ENCODE measurements at places on chromosomes 11 and 22. TPM values are rescaled to one million over a fixed set of nuclear protein-coding genes. Genes with fewer than 3 reads are reported as not detected.

DNA sequence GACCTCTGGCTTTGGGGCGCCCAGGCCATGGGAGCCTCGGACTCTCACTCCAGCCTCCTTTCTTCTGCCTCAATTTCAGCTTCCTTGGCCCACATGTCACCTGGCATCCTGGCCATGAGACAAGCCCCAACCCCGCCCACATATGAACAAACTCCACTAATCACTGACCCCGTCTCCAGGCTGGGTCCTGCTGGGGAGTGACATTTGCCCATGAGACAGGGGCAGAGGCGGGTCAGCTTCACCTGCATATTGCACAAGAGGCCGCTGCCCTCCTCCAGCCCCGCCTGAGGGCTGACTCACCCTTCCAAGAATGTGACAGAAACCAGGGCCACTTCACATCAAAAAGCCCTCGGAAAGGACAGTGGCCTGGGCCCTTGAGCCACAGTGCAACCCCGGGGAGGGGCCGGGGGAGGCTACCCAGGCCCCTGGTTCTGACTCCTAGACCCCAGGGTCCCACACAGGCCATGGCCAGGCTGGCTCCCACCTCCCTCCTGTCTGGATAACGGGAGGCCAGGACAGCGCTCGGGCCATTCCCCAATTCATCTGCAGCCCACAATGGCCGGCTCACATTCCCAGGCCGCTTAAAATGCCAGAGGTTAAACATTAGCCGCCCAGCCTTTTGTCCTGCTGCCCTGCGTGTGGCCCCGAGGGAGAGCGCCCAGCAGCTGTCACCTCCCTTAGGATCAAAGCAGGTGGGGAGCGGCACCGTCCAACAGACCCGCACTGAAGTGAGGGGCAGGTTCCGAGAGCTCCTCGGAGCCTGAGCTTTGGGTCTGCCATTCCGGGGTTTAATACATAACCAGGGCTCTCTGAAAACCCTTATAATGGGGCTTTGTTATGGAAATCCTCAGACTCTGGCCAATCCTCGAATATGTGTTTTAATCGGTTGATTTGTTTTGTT, 42.3 kb downstream of the TRMU start:
- DNase-seq: peak; percentile 96

The CHID1 gene
- 62.9 TPM for total RNA-seq

GRCh38 chr22:40631925-40632324, 4.6 kb downstream of the MRTFA start:
- peak; percentile 50 for DNase-seq

DNA sequence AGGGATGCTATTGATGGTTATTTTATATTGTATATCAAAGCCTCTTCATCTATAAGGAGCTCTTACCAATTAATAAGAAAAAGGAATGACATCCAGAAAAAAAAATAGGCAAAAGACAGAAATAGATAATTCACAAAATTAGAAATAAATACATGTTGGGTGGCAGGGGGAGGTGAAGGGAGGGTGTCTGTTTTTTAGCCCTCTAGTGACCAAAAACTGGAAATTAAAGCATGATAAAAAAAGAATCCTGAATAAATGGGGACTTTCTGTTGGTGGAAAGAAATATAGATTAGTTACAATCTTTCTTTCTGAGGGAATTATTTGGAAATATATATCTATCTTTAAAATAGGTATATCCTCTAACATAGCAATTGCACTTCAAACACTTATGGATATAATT, 42.0 kb upstream of the TTC36 start:
- DNase-seq: no peak

DNA sequence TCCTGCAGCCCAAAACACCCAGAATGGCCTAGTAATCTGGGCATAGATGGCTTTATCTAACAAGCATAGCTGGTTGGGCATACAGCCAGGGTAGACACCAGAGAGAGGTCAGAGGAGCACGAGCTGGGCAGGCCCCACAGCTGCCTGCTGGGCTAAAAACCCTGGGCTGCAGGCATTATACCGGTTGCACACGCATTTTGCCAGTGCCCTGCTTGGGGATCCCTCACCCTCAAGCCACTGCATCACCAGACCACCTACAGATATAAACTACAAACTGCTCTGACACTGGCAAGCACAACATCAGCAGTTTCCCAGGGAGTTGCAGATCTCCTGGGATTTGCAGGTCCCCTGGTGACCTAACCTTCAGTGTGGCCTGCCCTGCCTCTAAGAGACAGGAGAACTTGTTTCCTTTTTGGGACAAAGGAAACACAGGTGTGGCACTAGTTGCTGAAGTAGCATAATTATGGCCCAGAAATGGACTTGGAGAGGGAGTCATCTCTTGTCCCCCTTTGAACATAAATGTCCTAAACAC, 79.1 kb upstream of the SC5D start:
- DNase-seq: no peak

GRCh38 chr11:45918331-45918941, 759 bp upstream of the PEX16 start:
- peak; percentile 79 for DNase-seq

DNA sequence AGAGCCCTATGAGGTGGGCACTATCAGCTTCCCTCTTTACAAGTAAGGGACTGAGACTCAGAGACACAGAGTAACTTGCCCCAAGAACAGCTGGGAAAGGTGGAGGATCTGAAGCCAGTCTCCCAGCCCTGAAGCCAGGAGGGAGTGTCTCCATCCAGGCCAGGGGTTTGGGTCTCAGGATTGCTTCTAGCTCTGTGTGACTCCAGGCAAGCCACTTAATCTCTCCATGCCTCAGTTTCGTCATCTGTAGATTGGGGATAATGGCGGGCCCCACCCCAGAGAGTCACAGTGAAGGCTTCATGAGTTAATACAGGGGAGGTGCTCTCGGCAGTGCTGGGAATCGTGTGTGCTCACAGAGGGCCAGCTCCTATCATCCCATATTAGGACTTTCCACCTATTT, 10.5 kb downstream of the MAP4K2 start:
- DNase-seq: no peak

The SPTBN2 gene
- total RNA-seq: 14.5 TPM

The GLYATL1 gene
- total RNA-seq: 9.1 TPM

DNA sequence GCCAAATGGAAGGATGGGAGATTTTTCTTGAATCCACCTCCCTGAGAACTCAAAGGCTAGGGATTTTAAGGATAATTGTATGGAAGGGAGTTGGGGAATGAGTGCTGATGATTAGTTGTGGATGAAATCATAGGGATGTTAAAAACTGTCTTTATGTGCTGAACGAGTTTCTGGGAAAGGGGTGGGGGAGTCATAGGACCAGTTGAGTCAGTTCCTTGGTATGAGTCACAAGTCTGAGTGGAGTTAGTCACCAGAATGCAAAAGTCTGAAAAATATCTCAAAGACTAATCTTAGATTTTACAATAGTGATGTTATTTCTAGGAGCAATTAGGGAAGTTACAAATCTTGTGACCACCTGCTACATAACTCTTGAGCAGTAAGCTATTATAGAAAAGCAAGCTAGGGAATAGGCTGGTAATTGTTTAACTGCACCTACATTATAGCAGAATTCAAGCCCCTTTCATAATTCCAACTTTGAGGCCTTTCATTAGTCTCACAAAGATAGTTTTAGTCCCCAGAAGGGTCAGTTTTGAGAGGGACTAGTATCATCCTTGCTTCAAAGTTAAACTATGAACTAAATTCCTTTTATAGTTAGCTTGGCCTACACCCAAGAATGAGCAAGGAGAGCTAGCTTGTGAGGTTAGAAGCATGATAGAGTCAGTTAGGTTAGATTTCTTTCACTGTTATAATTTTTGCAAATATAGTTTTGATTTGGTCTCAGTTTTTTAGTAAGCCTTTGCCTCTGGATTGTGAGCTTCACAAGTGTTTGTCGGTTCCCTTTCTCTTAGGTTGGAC, 668.0 kb downstream of the ETS1 start:
- DNase-seq: no peak

The OR51B2 gene
- total RNA-seq: not detected

DNA sequence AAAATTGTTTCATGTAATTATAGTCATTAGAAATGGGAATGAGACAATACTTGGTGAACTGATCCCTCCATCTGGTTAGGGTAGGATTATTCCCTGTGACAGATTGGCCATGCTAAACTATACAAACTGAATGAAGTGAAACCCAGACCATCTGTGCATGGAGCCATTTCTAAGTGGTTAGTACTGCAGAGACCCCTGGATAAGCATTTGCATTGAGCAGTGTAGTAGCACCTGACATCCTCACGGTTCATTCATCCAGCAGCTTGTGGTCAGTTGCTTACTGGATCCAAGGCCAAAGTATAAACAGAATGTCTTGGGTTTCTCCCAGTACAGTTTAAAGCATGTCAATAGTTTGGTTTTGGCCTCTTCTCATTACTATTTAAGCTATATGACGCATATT, 93.8 kb upstream of the ARHGAP42 start:
- DNase-seq: no peak

DNA sequence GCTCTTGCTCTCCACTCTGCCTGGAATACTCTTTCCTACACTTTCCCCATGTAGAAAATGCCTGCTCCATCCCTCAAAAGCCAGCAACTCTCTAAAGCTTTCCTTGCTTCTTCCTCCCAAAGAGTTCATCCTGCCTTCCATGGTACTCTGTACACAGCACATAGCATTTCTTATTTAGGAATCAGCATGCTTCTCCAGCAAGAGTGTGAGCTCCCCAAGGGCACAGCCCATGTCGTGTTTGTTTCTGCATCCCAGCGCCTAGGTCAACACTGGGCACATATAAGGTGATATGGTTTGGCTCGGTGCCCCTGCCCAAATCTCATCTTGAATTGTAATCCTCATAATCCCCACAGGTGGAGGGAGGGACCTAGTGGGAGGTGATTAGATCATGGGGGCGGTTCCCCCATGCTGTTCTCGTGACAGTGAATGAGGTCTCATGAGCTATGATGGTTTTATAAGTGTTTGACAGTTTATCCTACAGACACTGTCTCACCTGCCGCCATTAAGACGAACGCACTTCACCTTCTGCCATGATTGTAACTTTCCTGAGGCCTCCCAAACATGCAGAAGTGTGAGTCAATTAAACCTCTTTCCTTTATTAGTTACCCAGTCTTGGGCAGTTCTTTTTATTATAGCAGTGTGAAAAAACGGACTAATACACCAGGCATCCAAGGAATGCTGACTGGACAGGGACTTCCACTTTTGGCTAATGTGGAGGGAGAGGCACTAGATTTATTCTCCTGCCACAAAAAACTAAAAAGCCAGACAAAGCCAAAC, 8.2 kb downstream of the VPS37C start:
- no peak for DNase-seq

The CCDC88B gene
- 0.62 TPM for total RNA-seq

The LMO2 gene
- total RNA-seq: 0.92 TPM

- no peak for DNase-seq
These were observed 15.4 kb downstream of the PHLDA2 start for GRCh38 chr11:2913776-2914175.

GRCh38 chr11:69297787-69298266, 3.9 kb downstream of the MYEOV start:
- DNase-seq: no peak

GRCh38 chr22:19062943-19063308, 59.3 kb downstream of the DGCR2 start:
- DNase-seq: no peak

The C11orf86 gene
- total RNA-seq: not detected

The RBM14 gene
- 38.2 TPM for total RNA-seq

GRCh38 chr11:122853261-122853660, 15.0 kb downstream of the CRTAM start:
- DNase-seq: no peak

- no peak for DNase-seq
These were observed 70.1 kb upstream of the PICALM start for GRCh38 chr11:86138958-86139357.

The OR52A1 gene
- not detected for total RNA-seq

DNA sequence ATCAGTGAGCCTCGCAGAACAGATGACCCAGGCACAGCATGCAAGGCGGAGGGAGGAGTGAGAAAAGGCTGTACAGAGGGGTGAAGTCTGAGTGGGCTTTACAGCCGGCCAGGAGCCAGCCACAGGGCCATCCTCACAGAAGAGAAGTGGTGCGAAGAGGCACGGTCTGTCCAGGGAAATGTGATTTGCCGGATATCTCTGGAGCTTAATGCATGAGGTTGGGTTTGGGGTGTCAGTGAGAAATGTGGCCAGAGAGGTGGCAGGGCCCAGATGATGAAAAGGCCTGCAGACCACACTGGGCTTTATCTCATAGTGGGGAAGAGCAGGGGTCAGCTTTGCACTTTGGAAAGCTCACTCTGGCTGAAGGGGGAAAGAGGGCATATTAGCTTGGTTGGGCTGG, 255.2 kb downstream of the BUD13 start:
- no peak for DNase-seq

The CPT1A gene
- 0.64 TPM for total RNA-seq

GRCh38 chr22:28992565-28993356, 68.9 kb downstream of the C22orf31 start:
- DNase-seq: no peak

The EMID1 gene
- 17.7 TPM for total RNA-seq

GRCh38 chr22:43375951-43376455, 32.8 kb upstream of the SCUBE1 start:
- no peak for DNase-seq

The OR56A4 gene
- total RNA-seq: 0.30 TPM

GRCh38 chr11:1899090-1899489, 7.4 kb upstream of the PRR33 start:
- no peak for DNase-seq

GRCh38 chr11:61969838-61970662, 2.6 kb upstream of the FTH1 start:
- DNase-seq: no peak

GRCh38 chr11:129275828-129276227, 83.7 kb upstream of the ARHGAP32 start:
- DNase-seq: no peak

The CEP164 gene
- 26.0 TPM for total RNA-seq

GRCh38 chr11:117662255-117662654, 134.8 kb downstream of the DSCAML1 start:
- DNase-seq: no peak

The INPP5J gene
- 1.5 TPM for total RNA-seq

The TSG101 gene
- 84.6 TPM for total RNA-seq

GRCh38 chr11:96168623-96169022, 174.4 kb downstream of the MAML2 start:
- no peak for DNase-seq

DNA sequence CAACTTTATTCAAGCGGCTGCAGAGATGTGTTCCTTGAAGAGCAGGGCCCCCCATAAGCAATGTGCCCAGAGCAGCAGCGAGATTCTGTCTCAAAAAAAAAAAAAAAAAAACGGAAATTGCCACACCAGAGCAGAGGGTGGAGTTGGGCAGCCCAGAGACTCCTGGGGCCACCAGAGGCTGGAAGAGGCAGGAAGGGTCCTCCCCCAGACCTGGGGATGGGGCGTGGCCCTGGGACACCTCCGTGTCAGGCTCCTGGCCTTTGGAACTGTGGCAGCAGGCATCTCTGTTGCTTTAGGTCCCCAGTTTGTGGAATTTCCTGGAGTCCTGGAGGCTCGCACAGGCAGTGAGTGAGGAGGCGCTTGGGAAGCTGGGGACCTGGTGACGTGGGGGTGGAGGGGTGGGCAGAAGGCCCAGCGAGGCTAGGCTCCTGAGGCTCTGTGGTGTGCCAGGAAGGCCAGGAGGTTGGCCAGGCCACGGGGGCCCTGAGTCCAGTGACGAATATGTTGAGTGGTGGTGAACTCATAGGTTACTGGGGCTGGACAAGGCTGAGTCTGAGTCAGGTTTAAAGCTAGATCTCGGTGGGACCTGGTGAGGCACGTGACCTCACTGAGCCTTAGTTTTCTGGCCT, 735.6 kb downstream of the BRD1 start:
- DNase-seq: no peak

Data from neural progenitor cell (in vitro differentiated cells).